CD8-positive, alpha-beta T cell (primary cell): ENCODE measurements at places on chromosomes 2 and 18.

DNA sequence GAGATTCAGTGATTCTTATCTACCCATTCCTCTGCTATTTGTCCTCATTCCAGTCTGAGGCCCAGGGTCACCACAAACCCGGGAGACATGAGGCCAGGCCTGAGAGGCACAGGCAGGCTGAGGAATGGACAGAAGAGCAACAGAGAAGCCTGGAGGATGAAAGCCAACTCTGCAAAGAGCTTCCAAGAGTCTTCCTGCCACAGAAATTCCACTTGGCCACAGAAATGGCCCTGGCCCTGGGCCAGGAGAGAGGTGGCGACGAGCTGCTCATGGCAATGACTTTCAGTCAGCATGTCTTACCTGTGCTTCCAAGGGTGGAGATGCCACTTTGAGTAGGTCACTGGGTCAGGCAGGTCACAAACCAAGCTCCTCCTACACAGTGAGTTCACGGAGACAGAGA lies 155.3 kb upstream of the PKDCC start:
- DNase-seq: no peak

DNA sequence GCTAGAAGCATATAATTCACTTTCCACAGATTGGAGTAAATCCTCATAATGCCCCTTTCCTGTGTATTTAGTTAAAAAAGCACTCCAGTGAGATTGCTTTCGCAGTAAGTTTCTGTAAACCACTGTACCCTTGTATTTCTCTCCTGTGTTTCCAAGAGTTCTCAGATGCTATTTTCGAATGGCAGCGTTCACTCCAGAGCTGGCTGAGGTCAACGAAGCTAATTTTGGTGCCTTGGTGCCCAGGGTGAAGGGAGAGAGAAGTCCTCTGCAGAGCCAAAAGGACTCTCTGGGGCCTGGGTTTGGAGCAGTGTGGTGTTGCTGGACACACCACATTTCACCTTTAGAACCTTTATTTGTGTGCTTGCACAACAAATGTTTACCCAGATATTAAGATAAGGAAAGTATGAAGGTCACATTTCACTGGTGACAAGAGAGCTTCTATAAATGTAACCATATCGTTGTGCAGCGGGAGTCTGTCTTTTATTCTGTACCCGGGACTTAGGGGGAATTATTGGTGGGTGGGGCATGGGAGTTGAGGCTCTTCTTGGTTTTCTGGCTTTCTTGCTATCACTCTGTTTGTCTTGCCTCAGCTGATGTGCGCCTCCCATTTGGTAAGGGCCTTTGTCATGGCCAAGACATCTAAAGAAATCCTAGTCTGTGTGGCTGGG lies 9.9 kb downstream of the EPAS1 start:
- no peak for DNase-seq

DNA sequence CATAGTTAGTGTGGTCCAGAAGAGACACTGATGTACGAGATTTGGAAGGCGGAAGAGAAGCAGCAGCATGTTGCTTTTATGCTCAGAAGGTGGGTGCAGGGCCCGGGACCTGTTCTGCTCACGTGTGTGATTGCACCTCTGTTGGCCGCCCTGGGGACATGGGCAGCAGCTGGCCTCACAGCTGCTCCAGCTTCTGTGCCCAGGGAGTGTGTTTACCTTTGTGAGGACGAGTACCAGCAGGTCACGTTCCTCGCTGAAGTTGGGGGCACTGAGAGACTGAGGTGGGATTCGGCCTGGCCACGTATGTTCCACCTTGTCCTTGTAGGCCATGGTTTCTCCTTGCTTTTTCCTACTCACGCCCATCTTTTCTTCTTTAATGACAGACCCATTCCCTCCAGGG lies 86.3 kb downstream of the PMAIP1 start:
- no peak for DNase-seq

DNA sequence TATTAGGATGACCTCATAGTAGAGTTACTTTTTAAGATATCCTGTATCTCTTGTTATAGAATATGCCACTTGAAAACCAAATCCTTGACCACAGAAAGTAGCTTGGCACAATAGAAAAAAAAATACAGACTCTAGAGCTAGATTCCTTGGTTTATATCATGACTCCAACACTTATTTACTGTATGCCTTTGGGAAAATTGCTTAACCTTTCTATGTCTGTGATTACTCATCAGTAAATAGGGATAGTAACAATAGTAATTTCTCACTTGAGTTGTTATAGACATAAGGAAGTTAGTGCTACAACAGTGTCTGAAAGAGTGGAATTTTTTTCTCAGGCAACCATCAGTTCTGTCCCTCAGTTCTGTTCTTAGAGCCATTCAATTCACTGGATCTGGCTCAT lies 193.8 kb downstream of the GULP1 start:
- no peak for DNase-seq

DNA sequence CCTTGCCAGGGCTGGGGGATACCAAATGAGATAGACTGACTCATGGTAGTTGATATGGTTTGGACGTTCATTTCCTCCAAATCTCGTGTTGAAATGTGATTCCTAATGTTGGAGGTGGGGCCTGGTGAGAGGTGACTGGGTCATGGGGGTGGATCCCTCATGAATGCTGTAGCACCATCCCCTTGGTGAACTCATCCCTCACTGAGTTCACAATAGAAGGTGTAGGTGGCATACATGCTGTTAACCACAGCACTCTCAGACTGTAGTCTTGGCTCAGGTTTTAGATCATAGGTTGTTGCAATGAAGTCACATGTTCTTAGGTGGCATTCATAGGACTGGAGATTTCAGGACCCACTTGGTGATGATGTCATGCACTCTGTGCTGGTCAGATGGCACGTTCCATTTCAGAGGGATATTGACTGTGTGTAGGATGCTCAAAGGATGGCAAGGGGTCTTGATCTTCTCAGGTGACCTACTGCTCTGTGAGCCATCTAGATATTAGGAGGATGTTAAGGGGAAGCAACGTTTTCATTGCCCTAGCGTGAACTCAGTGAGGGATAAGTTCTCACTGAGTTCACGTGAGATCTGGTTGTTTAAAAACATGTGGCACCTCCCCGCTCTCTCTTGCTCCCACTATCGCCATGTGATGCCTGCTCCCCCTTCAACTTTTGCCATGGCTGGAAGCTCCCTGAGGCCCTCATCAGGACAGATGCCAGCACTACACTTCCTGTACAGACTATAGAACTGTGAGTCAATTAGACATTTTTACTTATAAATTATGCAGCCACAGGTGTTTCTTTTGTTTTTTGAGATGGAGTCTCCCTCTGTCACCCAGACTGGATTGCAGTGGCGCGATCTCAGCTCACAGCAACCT lies 73.8 kb upstream of the ACAA2 start:
- no peak for DNase-seq
